Stimulated activated CD8-positive, alpha-beta memory T cell treated with anti-CD3 and anti-CD28 coated beads, Interleukin-2, amount 100 ng/mL, for 1 hour (primary cell): ENCODE measurements at places on chromosomes 7 and 10.

DNA sequence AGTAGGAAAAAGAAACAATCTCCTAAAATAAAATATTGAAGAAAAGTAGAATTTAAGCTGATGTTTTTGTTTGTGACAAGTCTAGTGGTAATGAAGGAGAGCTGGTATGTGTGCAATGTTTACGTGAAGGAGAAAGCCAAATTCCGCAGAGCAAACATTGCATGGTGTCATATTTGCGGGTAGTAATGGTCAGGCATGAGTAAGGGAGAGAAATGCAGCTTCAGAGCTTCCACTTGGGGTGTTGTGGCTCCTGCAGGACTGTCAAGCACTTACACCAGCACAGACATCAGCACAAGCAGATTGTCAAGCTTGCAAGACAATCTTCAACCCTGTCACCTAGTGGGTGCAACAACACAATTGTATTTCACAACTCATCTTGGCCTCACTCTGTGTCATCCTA, 136.5 kb upstream of the ETV1 start:
- DNase-seq, result no peak

GRCh38 chr10:35896001-35896400, 253.9 kb upstream of the FZD8 start:
- no peak for DNase-seq

- DNase-seq, result no peak
Measured at GRCh38 chr10:96453856-96454583, 59.7 kb downstream of the TLL2 start.

- no peak for DNase-seq
Measured at GRCh38 chr10:63057509-63057908, 75.6 kb upstream of the NRBF2 start.

DNA sequence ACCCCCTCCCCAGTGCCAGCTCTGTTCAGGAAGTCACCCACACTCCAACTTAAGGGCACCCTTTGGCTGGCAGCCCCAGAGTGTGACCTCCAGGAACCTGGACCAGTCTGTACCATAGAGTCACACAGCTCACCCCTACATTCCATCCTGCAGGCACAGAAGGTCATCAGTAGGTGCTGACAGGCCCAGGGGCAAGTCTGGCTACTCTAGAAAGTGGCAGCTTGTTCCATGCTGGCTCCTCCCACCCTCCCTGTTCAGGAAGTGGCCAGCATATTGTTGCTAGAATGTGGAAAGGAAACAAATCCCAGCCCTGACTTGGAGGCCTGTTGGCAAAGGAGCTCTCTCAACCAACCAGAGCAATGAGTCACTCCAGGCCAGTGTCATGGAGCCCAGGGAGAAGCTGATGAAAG, 3.2 kb upstream of the NCOA4 start:
- DNase-seq, result no peak

- DNase-seq, result no peak
Measured at GRCh38 chr10:19699299-19699698, 116.9 kb upstream of the PLXDC2 start.
